ENCODE measurements at places on chromosomes 3 and 15. TPM values are rescaled to one million over a fixed set of nuclear protein-coding genes. Genes with fewer than 3 reads are reported as not detected.

DNA sequence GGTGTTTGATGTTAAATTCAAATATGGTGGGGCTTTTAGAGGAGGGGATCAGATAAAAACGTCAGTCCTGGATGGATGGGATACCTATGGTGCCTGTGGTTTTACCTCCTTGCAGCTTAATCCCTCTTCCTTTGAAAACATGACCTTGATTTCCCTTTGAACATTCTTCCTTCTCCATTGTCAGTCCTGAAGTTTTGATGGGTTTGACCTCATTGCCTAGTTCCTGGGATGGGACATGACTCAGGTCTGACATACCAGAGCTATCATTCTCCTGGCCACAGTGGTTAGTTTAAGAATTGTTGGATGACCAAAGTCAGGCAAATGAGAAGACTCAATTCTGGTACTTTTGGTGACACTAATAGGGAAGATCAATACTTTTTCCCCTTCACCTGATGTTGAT, 87.2 kb downstream of the PRICKLE2 start:
- DNase-seq: no peak

- DNase-seq: no peak
These were observed 32.8 kb upstream of the ZNF385D start for GRCh38 chr3:21783839-21784238.

GRCh38 chr3:62559831-62560445, 186.6 kb upstream of the FEZF2 start:
- no peak for DNase-seq

DNA sequence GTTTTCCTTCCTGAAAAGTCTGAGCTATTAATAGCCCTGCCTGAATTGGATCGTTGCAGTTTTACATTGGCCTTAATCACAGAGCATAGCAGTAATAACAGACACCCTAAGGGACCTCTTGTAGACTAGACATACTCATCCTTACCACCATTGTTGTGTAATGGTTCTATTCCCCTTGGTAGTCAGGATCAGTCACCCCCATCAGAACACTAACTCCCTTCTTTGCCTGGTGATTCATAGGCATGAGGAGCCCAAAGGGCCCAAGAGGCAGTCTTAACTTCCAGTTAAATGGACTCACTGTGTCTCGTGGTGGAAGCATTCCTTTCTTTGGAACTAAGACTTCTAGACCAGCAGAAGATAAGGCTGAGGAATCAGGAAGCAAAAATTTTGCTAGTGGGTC, 20.2 kb downstream of the CGGBP1 start:
- no peak for DNase-seq

GRCh38 chr3:12255393-12255792, 33.5 kb upstream of the PPARG start:
- DNase-seq: no peak

GRCh38 chr3:149732234-149732633, 20.1 kb downstream of the COMMD2 start:
- DNase-seq: no peak

GRCh38 chr3:150114873-150115540, 144.3 kb upstream of the PFN2 start:
- no peak for DNase-seq

DNA sequence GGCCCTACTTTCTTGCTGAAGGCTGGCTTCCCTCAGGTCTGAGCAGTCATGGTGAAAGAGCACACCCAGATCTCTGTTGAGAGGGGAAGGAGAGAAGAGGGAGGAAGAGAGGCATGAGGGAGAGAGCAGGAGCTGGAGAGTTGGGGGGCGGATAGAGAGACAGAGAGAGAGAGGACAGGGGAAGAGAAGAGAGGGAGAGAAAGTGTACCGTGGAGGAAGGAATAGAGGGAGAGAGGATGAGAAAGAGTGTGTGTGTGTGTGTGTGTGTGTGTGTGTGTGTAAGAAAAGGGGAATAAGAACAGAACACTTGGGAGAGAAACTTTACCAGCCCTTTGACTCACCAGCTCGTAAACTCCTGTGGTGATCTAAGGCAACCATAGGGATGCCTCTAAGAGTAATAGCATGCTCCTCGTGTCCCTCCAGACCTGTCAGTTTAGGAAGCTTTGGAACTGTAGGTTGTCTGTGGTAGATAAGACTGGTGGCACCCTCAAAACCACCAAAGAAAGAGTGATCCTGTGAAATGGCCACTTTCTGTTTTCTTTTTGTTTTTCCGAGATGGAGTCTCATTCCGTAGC, 18.2 kb downstream of the ZNF592 start:
- no peak for DNase-seq

GRCh38 chr3:171212648-171213047, 186.1 kb upstream of the SLC2A2 start:
- DNase-seq: no peak

DNA sequence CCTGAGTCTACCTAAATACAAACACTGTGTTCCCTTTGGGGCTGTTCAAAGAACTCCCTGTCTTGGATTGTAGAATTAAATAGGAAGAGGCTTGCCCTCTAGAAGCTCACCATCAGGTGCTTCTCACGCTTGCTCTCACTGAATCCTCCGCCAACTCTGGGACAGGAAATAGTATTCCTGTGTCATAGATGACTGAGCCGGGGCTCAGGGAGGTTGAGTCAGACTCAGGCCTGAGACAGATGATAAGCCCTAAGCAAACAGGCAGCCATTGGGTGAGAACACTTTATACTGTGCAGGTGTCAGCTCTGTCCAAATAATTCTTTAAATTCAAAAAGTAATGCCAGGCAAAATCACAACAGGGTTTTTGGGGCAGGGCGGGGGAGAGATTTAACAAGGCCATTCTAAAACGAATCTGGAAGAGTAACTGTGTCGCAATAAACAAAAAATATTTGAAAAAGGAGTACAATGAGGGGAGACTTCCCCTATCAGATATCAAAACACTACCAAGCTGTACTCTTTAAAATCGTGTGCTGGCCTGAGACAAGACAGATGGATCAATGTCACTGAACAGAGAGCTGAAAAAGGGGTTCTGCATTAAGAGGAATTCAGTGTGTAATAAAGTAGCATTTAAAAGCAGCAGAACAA, 59.0 kb downstream of the EPHB3 start:
- DNase-seq: no peak

- DNase-seq: no peak
These were observed 30.5 kb upstream of the PXYLP1 start for GRCh38 chr3:141201122-141201521.

DNA sequence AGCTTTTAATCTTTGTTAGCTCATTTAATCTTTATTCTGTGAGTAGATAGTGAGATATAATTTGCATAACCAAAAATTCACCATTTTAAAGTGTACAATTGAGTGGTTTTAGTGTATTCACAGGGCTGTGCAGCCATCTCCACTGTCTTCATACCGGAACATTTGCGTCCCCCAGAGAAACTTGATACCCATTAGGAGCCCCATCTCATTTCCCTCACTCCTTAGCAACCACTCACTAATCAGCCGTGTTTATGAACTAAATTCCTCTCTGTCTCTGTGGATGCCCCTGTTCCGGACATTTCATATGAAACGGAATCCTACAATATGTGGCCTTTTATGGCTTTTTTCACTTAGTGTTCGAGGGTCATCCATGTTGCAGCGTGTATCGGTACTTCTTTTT, 38.2 kb downstream of the PAK2 start:
- DNase-seq: no peak

DNA sequence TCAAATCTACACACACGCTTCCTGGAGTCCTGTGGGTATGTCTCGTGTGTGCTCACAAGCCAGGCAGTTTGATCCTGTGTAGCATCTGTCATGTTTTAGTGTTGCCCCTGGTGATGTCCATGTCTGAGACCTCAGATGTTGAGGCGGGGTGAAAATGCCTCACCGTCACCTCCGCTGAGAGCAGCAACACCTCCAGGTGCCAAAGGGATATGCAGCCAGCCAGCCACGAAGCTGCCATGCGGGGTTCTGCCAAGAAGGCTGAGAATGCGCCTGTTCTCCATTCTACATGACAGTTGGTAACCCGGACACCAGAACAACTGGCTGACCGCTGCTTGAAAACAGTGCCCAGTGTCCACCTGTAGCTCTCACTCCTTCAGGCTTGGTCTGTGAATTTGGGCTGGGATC, 253.8 kb downstream of the TLE3 start:
- DNase-seq: no peak

- no peak for DNase-seq
These were observed 11.6 kb downstream of the ATOSA start for GRCh38 chr15:52667597-52667996.

GRCh38 chr15:41666353-41666920, 6.2 kb downstream of the MGA start:
- DNase-seq: no peak

DNA sequence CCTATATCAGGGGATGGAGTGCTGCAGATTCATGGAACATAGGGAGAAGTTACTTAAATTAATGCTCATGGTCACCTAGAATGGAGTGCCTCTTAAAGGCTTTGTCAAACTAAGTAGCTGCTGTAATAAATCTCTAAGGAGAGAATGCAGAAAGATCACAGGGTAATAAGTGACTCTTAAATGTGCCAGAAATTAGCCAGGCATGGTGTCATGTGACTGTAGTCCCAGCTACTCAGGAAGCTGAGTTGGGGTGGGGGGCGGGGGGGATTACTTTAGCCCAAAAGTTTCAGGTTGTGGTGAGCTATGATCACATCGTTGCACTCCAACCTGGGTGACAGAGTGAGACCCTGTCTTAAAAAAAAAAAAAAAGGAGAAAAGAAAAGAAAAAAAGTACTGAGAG, 90.9 kb upstream of the ASB14 start:
- DNase-seq: no peak

Gene ARRDC4
- 4.9 TPM for total RNA-seq

Gene PPP1R14D
- not detected for total RNA-seq

Gene RAB8B
- 34.8 TPM for total RNA-seq

Gene PRICKLE2
- total RNA-seq: 48.2 TPM

Gene PIERCE2
- total RNA-seq: 2.7 TPM

Gene DNAJC13
- total RNA-seq: 49.1 TPM

Gene ITGB5
- 498 TPM for total RNA-seq

Gene MUC20
- 8.4 TPM for total RNA-seq

Data from chondrocyte (in vitro differentiated cells).